ENCODE measurements at places on chromosomes 11 and 22.

- peak; percentile 92 for DNase-seq
Measured at GRCh38 chr11:80096736-80097135, 655.9 kb upstream of the TENM4 start.

DNA sequence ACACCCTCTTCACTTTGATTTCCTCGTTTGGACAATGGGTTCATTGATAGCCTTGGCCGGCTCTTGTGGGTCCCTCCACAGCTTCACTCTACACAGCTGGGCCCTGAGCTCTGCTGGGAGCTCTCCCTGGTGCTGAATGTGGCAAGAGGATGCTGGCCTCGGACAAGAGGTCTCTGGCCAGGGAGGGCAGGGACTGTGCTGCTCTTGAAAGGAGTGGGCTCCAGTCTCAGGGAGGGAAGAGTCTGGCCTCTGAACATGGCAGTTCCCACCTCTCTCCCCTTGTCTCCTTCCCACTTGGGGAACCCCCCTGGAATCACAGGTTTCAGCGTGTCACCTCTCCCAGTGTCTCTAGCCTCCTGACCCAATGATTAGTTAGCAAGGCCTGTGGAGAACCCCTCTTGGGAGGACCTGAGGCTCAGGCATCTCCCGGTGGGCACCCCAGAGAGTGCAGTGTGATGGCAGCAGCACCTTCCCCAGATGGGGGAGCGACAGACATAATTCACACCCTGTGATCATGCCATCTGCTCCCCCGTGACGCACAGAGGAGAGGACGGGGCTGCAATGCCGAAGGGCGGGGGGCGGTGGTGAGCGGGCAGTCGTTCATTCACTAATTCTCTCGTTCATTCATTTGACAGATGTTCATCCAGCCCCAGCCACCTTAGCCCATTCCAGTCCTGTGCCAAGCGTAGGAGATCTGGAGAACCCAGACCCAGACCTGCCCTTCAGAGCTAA lies 2.8 kb upstream of the CABP7 start:
- DNase-seq, result peak; percentile 59

DNA sequence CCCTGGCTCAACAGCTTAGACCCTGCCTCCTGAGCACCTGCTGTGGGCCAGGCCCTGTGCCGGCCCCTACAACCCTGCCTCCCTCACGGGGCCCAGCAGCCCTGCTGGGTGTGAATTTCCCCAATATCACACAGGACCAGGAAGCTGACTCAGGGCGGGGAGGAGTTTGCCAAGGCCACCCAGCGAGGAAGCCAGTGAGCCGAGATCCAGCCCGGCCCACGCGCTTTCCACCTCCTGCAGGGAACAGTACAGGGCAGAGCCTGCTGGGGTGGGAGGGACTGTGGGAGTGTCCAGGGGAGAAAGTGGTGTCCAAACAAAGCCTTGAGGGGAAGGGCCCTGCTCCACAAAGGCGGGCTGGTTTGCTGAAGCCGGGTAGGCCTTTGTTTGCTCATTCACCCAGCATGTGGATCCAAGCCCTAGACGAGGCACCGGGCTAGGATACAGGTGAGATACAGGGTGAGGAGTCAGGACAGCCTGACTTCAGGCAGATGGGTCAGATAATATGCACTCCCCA lies 26.8 kb downstream of the RPL3 start:
- peak; percentile 95 for DNase-seq

DNA sequence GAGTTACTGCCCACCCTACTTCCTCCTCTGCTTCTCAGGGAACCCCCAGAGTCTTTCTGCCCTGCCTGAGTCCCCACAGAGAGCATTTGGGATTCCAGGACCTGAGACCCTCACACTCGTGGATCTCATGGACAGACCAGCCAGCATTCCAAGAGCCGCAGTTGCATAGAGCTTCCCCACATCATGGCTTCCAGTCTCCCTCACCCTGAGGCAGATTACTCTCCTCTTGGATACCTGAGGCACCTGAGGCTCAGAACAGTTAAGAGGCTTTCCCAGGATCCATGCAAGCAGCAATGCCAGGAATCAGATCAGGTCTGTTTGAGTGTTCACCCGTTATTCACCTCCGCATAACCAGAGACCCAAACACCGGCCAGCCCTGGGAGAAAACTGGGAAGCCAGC lies 102.2 kb downstream of the TRIM29 start:
- DNase-seq, result no peak

GRCh38 chr11:45095691-45096010 lies 50.8 kb upstream of the PRDM11 start:
- no peak for DNase-seq

- DNase-seq, result no peak
Measured at GRCh38 chr11:130247319-130247718, 67.4 kb downstream of the ZBTB44 start.

DNA sequence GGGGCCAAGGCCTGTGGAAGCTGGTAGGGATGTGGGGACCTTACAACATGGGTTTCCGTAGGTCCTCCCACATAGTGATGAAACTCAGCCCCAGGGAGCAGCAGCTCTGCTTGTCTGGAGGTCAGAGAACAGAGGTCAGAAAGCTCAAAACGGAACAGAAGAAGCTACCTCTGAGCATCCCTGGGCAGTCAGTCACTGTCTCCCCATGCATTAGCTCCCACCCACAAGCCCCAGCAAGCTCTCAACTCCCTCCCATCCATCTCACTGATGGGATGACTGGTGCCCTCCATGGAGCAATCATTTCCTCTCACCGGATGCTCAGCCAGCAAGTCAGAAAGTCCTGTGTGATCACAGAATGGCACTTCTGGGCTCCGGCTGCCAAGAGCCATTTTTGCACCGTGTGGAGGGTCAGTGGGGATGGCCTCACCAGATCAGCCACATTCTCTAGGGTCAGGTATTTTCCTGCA lies 1.9 kb downstream of the TPP1 start:
- DNase-seq, result no peak

DNA sequence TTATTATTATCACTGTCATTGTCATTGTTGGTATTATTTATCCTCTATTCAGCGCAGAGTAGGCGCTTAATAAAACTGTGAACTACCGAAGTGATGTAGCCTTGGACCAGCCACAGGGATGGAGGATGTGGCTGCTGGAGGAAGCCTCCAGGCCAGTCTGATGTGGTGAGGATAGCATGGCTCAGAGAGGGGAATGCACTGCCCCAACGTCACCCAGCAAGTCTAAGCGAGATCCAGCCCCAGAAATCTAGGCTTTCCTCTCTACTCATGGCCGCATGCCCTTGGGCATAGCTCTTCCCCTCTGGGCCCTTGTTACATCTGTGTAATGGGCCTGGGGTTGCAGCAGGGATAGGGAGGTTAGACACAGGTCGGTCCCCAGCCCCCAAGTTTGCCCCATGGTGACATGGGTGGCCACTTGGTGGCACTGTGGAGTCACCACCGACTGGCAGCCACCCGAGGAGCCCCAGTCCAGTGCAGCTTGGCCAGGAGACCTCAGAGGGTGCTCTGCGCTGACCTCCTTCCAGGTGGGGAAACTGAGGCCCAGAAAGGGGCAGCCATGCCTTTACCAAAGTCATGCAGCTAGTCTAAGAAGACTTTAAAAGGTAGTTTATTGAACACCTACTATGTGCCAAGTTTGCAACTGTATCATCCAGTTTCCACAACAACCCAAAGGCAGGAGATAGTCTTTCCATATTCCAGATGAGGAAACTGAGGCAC lies 395.7 kb downstream of the MN1 start:
- peak; percentile 39 for DNase-seq

DNA sequence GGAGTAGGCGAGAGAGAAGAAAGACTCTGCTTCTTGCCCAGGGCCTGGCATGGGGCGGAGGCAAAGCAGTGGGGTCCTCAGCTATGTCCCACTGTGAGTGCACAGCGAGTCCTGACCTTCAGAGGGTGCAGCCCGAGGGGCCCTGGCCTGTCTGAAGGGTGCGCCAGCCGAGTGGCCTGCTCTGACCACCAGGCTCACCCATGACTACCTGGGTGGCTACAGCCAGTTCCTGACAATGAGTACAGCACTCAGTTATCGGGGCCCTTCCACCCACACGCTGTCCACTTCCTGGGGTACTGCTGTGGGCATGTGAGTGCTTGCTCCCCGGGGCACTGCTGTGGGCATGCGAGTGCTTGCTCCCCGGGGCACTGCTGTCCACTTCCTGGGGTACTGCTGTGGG lies 74.1 kb upstream of the B3GAT1 start:
- no peak for DNase-seq

DNA sequence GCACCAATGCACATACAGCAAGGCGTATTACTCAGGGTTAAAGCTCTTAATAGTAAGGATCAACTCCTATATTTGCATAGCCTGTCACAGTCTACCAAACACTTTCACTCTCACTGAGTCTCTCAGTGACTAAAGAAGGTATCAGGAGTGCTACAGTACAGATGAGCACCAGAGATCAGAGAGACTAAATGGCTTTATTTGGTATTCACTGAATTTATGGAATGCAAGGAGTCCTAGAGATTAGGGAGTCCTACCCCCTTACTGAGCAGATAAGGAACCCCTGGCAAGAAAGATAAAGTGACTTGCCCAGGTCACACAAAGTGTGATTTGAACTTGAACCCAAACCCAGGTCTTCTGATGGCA lies 396.4 kb upstream of the CCDC90B start:
- no peak for DNase-seq

Data from fibroblast of skin of right quadriceps (primary cell).